Keratinocyte (primary cell): ENCODE measurements at places on chromosomes 1 and 21.

GRCh38 chr21:31558189-31558961 is 101.1 kb upstream of the SOD1 start:
- DNase-seq: no peak

- no peak for DNase-seq
Measured at GRCh38 chr1:56531624-56532349, 47.6 kb downstream of the PLPP3 start.

DNA sequence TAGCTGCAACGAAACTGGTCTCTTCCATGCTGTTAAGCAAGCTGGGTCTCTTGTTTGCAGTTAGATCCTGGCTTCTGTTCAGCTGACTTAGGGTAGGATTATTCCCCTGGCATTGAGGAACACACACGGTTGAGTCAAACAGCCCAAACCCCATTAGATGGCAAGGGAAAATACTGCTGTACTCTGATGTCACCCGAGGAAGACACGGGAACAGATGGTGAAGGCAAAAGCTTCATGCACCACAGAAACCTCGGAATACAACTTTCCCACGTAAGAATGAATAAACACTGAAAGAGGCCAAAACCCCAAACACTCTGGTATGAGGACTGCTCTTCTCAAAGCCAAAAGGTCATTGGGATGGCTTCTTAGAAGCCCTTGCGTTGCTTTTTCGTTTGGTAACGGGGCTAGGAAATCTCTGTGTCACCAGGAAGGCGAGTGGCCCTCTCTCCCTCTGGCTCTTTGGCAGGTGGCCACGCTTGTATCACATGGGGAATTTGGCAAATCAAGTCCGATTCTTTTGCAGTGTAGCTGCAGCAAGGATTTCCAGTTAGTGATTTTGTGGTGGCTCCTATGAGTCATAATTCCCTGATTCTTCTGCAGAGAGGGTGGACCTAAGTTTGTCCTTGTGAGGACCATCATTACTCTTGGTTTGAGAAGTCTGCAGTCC is 16.7 kb upstream of the LYST start:
- no peak for DNase-seq

DNA sequence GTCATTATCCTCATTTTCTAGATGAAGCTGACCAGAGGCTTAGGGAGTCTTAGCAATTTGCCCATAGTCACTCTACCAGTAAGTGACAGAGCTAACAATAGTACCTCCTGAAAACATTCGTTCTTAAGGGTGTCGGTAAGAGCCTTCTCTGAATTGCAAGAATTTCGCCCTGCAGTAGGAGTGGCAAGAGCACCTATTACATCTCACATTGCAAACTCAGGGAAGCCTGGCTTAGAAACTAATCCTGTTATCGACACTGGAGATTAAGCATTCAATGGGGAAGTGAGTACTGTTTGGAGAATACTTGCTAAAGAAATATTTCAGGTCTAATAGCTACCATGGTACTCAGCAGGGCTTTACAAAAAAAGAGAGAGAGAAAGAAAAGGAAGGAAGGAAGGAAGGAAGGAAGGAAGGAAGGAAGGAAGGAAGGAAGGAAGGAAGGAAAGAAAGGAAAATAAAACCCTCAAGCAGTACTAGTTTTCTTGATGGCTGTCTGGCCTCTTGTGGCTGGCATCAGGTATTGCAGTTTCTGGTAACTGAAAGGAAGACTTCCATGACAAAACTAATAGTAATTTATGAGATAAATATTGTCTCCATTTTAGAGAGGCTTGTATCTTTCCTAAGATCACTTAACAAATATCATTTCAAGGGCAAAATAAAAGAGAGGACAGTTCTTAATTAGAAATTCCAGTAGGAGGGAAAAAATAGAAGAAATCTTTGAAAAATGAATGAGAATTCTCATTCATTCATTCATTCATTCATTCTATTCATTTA is 10.4 kb downstream of the C1orf226 start:
- no peak for DNase-seq

DNA sequence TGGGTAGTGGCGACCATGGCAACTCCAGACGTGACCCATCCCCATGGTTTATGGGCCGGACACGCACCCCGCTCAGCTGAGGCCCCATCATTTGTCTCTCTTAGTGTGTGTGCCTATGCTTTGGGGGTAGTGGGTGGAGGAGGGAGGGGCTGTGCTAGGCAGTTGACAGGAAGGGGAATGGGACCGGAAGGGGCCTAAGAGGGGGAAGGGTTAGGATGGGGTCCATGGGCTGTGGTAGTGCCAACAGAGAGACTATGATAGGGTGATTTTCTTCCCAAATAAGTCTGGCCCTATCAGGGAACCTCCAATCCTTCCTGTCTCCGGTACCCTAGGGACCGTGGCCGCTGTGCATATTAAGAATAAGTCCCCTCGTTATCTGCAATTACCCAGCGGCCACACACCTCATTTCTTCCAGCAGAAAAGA is 9.9 kb downstream of the DMAP1 start:
- DNase-seq: no peak

GRCh38 chr1:51684776-51685175 is 67.9 kb downstream of the OSBPL9 start:
- no peak for DNase-seq

GRCh38 chr1:194684636-194685035 is 1498.2 kb upstream of the B3GALT2 start:
- no peak for DNase-seq

GRCh38 chr1:162908780-162909179 is 47.8 kb upstream of the CCDC190 start:
- peak; percentile 9 for DNase-seq

DNA sequence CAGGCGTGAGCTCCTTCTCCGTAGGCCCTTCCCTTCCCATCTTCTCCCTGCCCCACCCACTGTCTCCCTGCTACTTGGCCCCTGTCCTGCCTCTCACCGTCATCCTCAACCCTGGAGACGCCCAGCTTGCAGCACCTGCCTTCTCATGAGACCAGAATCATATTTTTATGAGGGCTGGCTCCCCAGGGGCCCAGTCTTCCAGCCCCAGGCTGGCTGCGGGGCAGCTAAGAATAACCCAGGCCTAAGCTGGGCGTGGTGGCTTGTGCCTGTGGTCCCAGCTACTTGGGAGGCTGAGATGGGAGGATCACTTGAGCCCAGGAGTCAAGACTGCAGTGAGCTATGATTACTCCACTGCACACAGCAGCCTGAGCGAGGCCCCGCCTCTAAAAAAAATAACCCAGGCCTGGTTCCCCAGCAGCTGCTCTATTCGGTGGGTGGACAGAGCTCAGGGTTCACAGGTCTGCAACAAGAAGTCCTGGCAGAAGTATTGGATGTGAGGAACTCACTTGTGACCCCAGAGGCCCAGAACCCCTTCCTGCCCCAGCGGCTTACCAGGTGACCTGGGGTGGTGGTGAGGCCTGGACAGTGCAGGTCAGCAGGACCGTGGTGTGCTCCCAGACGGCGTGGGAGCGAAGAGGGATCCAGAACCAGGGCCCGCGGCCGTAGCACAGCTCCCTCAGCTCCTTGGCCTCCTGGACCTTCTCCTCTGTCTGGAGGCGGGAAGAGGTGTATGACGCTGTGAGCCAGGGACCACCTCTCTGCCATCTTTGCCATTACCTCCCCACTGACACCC is 6.4 kb downstream of the MYOM3 start:
- DNase-seq: no peak

- DNase-seq: no peak
Measured at GRCh38 chr1:27009601-27010197, 3.0 kb downstream of the TENT5B start.

GRCh38 chr1:151693057-151693651 is 23.4 kb downstream of the CELF3 start:
- DNase-seq: no peak

GRCh38 chr1:165228111-165228655 is 128.3 kb downstream of the LMX1A start:
- no peak for DNase-seq

DNA sequence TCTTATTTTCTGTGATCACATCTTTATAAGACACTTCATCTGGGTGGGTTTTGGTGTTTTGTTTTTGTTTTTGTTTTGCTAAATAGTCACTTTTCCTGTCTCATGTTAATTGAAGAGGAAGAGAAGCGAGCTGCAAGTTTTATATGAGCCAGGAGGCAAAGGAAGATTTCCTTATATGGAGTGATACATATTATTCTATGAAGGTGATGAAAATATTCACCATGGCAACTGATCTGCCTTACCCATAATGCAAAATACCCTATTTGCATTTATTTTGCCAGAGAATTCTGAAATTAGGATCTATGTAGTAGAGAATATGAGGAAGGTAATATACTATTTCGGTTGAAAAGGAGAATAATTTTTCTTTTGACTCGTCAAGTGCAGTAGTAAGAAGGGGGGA is 13.9 kb downstream of the CXADR start:
- no peak for DNase-seq

GRCh38 chr21:22438428-22439086 is 1440.3 kb downstream of the NCAM2 start:
- no peak for DNase-seq

DNA sequence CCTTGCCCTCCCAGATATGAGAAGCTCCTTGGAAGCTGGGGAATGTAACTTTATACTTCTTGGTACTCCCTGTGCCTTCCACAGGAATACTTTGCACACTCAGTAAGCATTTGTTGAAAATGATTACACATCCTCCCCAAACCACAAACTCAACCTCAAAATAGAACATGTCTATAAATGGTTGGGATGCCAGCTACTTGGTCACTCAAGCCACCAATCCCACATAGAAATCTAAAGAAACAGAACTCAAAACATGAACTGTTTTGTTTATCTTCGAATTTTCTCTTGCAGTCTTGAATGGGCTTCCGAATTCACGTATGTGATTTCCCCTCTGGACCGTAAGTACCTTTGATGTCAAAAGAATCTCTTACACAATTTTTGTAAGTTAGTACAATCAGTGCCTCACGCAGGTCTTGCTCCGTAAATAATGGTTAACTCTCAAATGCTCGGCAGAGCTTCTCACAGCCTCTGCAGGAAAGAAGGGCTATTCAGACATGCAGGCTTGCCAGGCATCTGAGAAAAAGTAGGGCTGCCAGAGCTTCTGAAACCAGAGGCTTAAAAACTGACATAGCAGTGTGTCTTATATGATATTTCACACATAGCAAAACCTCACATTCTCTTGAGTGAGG is 26.9 kb downstream of the SORT1 start:
- peak; percentile 9 for DNase-seq

GRCh38 chr1:180954005-180954800 is 41.5 kb downstream of the KIAA1614 start:
- no peak for DNase-seq

GRCh38 chr1:238399558-238399957 is 508.8 kb upstream of the ZP4 start:
- no peak for DNase-seq

DNA sequence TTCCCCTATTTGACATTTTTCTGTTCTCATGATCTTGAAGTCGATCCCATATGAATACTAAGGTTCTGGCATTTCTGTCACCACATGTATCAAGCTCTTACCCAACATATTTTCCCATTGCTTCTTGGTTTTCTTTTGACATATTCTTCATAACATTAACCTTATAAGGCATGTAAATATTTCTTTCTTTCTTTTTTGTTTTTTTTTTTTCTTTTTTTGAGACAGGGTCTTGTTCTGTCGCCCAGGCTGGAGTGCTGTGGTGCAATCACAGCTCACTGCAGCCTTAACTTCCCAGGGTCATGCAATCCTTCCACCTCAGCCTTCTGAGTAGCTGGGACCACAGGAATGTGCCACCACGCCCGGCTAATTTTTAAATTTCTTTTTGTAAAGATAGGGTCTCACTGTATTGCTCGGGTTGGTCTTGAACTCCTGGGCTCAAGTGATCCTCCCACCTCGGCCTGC is 33.1 kb upstream of the ERRFI1 start:
- no peak for DNase-seq

DNA sequence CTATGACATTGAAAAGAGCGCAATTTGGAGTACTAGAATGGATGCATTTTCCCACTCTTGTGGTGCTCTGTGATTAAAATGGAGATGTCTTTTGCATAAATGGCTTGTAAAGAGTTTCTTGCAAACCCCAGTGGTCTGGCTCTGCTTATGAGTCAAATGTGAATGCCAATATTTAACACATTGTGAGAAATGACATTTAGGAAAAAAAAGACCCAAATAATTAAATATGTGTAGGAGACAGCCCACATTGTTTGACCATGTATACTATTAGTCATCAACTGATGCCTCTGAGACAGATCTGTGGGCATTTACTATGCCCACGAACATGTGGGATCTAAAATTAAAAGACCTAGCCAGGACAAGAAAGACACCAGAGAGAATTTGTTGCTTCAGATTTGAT is 22.2 kb upstream of the RUNX1 start:
- no peak for DNase-seq
